Right forelimb (tissue), 1 donor: ENCODE measurements at places on chromosomes 13 and 19.

DNA sequence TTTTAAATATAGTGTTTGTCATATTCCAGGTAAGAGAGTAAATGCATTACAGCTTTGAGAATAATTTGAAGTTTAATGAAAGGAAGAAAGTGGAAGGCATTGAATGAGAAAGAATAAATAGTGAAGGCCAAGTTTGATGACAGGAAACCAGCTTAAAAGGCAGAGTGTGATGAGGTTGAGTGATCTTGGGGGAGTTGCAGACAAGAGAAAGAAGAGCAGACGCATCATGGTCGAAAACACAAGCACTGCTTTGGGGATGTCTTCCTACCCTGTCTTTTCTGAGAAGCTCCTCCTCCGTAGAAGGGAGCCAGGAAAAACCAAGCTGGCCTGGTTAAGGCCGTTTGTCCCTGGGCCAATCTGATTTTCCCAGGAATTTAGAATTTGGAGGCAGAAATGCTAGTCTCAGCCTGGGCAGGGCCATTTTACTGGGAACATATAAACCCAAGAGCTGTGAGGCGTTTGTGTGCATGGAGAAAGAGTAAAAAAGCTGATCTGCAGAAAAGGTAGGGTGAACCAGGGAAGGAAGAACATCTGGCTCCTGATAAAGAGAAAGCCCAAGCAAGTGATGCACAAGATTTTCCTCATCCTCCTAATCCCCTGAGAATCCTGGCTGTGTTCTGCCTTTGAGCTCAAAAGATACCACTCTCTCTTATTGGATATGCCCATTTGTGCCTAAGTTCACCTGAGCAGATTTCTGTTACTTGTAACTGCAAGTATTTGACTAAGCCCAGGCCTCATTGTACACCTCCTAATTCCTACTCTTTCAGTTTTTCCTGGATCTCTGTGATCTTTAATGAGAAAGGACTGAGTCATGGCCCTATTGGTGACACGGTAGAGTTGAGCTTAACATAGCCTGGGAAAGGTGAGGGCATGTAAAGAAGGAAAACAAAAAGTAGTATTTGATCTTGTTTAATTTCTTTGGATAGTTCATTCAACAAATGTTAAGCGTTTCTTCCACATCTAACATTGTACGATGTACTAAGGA, 80.0 kb downstream of the WDFY2 start:
- no peak for DNase-seq

DNA sequence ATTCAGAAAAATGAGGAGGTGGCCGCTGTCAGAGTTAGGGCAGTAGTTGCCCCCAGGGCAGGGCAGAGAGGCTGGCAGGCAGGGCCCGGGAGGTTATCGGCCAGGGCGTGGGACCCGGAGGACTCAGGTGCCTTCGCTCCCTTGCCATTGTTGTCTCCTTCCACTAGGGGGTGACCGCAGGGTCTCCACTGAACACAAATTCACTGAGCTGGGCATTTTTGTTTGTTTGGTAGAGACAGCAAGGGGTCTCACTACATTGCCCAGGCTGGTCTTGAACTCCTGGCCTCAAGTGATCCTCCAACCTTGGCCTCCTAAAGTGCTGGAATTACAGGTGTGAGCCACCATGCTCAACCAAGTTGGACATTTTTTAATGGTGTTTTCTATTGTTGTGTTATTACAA, 25.1 kb downstream of the CARS2 start:
- no peak for DNase-seq

GRCh38 chr19:45778010-45778661, 4.2 kb downstream of the DMPK start:
- no peak for DNase-seq

GRCh38 chr19:18089726-18090125, 3.0 kb upstream of the IL12RB1 start:
- DNase-seq, result no peak

- no peak for DNase-seq
Observed at GRCh38 chr19:58568453-58569130, 4.5 kb downstream of the MZF1 start.

DNA sequence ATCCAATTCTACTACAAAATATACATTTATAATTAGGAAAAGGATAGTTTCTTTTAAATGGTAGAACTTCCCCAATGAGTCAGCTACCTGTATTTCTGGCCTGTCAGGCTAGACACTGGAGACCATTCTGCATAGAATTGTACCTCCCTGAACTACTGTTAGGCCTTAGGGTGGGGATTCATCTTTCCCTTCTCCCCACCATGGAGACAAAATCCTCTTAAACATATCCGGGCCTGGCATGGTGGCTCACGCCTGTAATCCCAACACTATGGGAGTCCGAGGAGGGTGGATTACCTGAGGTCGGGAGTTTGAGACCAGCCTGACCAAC, 24.5 kb upstream of the TPT1 start:
- no peak for DNase-seq

DNA sequence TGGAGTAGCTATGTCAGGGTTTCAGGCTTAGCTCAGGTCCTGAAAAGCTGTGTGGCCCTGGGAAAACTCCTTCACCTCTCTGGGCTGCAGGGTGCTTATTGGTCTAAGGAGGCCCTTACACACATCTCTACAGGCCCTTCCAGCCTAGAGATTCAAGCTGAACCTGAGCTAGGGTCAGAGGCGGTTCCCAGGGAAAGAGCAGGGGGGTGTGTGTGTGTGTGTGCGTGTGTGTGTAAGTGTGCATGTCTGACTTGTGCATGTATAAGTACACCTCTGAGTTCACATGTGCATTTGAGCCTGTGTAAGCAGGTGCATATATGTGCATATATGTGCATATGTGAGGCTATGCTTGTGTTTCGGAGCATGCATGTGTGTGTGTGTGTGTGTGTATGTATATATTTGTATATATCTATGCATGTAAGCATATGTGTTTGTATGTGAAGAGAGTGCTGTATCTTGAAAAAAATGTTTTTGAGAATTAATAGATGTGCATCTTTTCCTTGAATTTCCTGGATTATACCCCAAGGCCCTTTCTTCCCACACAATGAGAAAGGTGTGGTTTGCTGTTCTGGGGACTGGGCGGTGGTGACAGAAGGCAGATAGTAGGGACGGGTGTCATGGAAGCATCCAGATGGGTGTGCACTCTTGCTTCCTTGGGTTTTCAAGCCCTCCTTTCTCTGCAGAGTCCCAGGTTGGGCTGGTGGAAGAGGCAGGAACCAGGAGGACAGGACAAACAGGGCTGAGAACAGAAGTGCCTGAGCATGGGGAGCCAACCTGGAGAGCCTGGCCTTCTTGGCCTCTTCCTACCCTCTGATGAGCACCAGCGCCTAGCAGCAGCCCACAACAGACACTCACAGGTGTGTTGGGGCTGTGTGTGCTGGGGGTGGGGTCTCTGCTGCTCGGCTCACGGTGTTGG, 150.3 kb upstream of the TSHZ3 start:
- DNase-seq, result no peak

DNA sequence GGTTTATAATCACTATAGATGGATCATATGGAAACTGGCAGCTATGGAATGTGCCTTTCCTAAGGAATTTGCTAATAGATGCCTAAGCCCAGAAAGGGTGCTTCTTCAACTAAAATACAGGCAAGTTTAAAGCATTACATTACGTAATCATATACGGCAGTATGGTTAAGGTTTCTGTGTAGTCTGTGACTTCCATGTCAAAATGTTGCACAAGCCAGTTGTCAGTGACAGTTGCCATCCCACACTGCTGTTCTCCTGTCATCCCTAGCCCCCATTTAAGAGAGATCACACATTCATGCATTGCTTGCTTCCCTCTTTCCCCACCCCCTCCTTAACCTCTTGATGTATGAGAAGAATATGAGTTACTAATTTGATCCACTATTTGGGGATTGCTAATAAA, 47.3 kb downstream of the BRCA2 start:
- no peak for DNase-seq

DNA sequence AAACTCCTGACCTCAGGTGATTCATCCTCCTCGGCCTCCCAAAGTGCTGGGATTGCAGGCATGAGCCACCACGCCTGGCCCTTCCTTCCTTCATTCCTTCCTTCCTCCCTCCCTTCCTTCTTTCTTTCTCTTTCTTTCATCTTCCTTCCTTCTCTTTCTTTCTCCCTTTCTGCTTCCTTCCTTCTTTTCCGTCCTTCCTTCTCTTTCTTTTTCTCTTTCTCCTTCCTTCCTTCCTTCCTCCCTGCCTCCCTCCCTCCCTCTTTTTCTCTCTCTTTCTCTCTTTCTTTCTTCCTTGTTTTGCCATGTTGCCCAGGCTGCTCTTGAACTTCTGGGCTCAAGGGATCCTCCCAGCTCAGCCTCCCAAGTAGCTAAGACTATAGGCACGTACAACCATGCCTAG, 36.5 kb upstream of the MUC16 start:
- DNase-seq, result no peak

DNA sequence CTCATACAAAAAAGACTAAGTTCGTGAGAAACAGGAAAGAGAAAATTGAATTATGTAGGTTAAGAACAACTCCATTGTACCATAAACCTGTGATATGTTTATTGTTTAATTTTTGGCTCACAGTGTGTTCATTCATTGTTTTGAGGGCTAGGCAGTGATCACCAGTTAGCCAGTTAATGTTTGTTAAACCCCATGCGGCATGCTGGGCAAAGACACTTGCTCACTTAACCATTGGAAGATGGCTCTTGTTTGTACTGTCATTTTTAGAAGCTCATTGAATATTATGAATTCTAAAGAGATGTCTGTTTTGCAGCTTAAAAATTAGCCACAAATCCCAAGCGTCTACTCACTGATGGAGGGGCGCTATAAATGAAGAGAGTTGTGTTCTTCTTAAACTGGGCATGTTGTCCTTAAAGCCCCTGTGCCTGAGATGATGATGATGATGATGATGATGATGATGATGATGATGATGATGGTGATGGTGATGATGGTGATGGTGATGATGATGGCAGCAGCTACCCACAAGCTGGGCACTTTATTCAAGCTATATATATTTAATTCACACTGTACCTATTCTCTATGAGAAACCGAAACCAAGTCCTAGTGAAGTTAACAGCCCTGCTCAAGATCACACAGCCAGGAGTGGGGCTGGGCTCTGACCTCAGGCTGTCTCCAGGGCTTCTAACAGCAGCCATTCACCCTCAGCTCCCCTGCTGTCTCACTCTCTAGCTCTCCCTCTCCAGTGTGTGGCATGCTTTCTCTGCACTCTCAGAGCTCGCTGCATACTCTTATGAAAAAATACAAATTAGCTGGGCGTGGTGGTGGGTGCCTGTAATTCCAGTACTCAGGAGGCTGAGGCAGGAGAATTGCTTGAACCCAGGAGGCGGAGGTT, 169.1 kb downstream of the SHISA2 start:
- no peak for DNase-seq

DNA sequence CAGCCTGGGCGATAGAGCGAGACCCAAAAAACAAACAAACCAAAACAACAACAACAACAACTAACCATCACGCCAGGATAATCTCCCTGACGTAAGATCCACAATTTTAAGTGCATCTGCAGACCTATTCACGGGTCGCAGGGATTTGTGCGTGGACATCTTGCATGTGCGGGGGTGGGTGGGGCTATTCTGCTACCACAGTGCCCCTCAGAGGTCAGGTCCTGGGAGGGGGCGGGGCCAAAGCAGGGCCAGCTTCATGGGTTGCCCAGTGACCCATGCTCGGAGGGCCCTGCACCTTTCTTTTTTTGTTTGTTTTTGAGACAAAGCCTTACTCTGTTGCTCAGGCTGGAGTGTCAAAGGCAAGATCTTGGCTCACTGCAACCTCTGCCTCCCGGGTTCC, 2.6 kb upstream of the CDC42EP5 start:
- no peak for DNase-seq

DNA sequence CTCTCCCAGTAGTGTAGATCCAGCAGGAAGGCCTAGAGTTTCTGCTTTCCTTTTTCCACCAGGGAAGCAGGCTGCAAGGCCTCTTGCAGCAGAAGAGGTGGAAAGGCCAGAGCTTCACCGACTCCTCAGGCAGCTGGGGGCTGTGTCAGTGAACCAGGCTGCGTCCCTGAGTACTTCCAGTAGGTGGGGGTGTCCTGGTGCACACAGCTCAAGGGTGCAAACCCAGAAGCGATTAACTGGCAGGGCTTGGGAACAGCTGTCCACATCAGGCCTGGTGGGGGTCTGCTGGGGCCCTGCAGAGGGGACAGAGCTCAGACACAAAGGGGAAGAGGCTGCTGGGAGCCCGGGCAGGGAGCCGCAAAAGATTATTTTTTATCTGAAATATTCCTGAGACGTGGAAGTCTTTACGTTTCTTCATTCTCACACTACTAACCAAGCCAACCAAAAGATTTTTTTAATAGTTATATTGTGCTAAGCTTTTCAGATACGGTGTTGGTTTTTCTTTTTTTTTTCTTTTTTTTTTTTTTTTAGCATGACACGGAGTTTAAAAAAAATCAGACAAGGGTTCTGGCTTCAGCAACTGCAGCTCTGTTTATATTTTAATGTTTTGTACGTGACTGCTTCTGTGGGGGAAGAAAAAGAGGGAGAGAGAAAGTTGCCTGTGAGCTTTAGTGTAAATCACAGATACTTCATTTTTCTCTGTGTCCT, 11.0 kb downstream of the TSHZ3 start:
- DNase-seq, result peak; percentile 75

GRCh38 chr19:47176627-47177090, 46.0 kb downstream of the SAE1 start:
- DNase-seq, result no peak

GRCh38 chr13:59837101-59837500, 326.6 kb downstream of the DIAPH3 start:
- no peak for DNase-seq

GRCh38 chr13:109233293-109233692, 553.1 kb downstream of the IRS2 start:
- DNase-seq, result no peak

DNA sequence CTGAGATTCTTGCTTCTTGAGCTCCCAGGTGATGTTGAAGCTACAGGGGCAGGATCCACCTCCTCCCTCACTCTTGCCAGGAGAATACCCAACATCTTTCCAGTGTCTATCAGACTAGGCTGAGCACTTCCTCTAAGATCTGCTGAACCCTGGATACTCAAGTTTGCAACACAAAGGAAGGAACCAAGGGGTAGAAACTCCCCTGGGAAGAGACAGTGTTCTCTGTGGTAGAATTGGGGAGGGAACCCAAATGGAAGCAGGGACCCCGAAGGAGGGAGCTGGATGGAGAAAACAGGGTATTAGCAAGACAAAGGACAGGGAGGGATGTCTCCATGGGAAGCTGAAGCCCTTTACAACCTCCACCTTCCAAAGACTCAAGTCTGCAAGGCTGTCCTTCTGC, 117.6 kb downstream of the DNAJC15 start:
- DNase-seq, result no peak

- no peak for DNase-seq
Observed at GRCh38 chr13:80666782-80667552, 326.0 kb upstream of the SPRY2 start.

DNA sequence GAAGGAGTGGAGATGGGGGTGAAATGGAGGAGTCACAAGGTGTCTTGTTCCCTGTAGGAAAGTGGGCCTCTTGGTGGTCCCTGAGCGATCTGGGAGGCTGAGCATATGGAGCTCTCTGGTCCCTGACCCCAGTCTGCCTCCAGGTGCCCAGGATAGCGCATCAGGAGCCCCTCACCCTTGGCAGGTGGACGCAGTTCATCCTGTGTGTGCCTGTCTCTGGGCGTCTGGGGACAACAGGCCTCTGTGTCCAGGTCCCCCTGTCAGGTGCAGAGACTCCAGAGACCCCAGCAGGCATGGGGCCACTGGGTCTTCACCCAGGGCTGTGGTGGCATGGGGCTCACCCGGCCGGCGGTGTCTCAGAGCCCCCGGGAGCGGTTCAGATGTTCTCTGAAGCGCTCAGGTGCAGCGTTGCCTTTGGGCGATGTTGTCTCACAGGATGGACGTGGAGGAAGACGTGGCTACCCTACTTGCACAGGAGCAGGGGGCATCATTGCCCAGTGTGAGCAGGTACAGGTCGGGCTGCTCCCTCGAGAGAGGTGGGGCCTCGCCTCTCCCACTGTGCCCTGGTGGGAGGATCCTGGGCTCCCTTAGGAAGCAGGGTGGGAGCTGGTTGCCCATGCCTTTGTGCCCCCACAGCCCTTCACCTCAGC, 58.1 kb upstream of the TPM4 start:
- no peak for DNase-seq
